ENCODE measurements at places on chromosomes 7 and 10.

- no peak for DNase-seq
Observed at GRCh38 chr10:7896297-7896696, 78.0 kb downstream of the TAF3 start.

DNA sequence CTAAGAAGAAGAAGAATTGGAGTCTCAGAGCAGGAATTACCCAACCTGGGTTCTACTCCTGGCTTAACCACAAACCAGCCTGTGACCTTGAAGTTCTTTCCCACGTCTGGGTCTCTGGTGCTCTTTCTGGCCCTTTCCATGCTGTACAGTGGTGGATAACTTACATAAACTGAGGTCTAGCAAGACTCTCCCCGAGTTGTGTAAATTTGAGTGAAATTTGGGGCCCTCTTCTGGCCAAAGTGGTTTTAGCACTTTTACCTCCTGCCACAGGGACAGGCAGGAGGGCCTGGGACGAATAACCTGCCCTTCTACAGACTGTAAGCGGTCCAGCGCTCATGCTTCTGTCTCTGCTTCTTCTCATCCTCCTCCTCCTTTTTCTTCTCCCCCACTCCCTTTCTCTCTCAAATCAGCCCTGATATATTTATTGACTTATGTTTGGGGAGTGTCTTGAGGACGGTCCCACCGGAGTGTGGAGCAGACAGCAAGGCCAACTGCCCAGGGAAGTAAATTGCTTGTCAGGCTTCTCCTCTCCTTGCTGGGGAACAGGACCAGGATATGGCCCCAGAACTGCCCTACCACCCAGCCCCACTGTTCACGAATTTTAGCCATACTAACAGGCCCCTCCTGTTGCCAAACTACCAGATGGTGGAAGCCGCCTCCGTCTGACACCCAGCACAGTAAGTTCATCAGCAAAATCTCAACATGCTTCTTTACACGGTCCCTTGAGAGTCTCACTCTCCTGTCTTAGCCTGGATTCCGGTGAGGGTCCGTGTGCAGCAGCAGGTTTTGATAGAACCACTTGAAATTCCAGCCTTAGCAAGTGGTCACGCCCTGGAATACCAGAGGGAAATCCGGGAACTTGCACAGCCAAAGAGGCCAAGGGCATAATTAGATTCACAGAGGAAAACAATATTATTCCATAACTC is 4.0 kb upstream of the SH3PXD2A start:
- peak; percentile 73 for DNase-seq

DNA sequence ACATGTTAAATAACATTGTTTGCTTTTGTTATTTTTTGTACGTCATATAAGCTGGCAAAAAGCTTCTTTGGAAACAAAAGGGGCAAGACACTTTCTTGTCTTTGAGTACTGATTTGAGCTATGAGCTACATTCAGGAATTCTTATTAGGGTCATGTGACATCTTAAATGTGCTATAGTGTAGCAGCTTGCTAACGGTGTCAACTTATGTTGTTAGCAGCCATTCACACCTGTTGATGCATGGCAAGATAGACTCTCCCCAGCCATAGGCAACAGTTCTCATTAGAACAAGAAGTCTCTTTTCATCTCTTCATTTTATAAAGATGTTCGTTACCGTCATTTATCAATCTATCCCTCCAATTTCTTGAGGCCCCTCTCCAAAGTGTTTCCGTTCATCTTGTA is 213.7 kb downstream of the CSTF2T start:
- no peak for DNase-seq

- no peak for DNase-seq
Observed at GRCh38 chr10:48880016-48880705, 59.5 kb downstream of the LRRC18 start.

- no peak for DNase-seq
Observed at GRCh38 chr10:89085153-89085552, 94.6 kb downstream of the FAS start.

GRCh38 chr7:79608005-79608404 is 154.5 kb upstream of the MAGI2 start:
- no peak for DNase-seq

GRCh38 chr10:104452977-104453376 is 99.3 kb downstream of the CFAP58 start:
- no peak for DNase-seq

GRCh38 chr7:73830681-73831583 is at the start of gene CLDN4:
Gene CLDN4, plus strand, starts transcription at chr7:73830996. Its CDS starts 206 bp downstream, at chr7:73831202.
- DNase-seq = no peak

- no peak for DNase-seq
Observed at GRCh38 chr7:114975401-114975800, 53.5 kb downstream of the MDFIC start.

GRCh38 chr7:84069033-84069432 is 125.6 kb downstream of the SEMA3A start:
- no peak for DNase-seq

DNA sequence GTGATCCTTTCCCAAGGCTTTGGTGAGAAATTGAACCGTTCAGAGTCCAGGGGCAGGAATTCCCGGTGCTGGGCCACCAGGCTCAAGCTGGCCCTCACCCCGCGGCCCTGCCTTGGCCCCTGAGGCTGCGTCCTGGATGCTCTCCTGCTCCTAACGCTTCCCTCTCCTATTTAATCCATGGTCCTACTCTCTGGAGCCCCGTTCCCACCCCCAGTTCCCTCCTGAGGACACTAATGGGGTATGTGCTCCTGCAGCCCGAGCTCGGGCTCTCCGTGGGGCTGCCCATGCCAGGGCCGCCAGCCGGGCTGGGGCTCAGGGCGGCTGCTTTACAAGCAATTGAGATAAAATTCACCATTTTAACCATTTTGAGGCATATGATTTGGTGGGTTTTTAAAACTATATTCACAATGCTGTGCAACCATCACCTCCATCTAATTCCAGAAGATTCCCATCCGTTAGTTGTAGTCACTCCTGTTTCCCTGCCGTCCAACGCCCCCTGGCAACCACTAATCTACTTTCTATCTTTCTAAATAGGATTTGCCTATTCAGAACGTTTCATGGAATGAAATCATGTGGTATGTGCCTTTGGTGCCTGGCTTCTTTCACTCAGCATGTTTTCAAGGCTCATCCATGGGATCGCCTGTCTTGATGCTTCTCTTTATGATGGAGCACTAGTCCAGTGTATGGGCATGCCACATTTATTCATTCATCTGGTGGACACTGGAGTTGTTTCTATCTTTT is 33.0 kb downstream of the ADAMTS14 start:
- DNase-seq = no peak

DNA sequence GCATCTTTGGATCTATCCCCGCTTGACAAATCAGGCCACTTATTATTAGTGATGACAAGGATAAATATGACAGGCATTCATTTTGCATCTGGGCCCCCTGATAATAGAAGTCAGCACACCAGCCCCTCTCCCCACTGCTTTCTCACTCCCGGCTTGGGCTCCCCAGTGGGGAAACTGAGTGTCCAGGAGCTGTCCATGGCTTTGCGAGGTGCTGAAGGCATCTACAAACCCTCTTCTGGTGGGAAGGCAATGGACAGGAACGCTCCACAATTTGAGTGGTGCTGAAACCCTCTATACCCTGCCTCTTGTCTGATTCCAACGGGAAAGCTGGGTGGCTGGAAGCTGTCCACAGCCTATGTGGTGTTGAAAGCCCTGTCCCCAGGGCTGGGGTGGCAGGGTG is 61.7 kb upstream of the PCBD1 start:
- no peak for DNase-seq

- DNase-seq = no peak
Observed at GRCh38 chr10:125062227-125062913, 98.0 kb downstream of the CTBP2 start.

DNA sequence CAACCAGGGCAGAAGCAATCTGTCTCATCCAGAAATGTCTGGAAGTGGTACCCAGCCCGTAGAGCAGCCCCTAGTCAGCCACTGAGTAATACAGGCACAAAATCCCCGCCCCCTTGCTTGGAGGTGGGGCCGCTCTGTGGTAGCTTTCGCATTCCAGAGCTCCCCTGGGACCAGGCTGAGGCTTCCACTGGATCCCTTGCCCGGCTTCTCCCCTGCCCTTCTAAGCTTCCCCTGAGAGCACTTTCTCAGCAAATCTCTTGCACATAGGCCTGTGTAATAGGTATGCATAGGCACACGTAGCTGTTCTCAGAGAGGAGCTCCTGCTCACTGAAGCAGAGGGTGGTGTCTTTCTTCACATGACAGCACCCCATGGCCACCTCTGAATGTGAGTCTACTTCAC is 144.2 kb downstream of the BMS1 start:
- no peak for DNase-seq

GRCh38 chr10:91555455-91555854 is 77.4 kb downstream of the PPP1R3C start:
- no peak for DNase-seq

DNA sequence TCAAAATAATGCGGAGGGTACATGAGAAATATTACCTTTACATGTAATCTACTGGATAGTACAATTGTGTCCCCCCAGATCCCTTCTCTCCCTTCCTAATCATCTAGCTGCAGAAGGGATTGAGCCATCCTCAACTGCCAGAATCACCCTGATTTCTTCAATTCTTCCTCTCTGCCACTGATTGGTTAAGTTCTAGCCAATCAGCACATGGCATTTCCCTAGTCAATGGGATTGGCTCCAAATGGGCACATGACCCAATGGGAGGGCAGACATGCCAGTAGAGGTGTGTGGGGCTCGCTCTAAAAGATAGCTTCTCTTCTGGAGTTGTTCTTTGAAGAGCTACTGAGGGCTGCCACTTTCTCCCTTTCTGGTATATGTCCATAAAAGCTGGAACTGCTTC is 20.9 kb upstream of the UBE3C start:
- DNase-seq = no peak

DNA sequence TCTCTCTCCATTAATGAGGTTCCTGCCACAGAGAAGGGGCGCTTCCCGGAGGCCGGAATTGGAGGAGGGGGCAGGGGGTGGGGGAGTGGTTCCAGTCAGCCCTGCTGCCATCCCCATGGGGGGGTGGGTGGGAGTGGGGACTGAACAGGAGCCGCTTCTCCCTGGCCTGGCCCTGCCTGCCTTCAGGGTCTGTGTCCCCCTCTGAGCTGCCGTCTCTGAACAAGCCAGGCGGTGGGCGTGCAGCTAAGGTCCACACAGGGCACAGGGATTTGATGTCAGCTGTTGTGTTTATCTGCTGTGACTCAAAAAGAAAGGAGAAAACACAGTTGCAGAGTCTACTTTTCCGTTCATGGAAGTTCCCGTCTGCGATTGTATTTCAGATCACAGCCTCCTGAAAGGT is 141.5 kb upstream of the PCBD1 start:
- no peak for DNase-seq

DNA sequence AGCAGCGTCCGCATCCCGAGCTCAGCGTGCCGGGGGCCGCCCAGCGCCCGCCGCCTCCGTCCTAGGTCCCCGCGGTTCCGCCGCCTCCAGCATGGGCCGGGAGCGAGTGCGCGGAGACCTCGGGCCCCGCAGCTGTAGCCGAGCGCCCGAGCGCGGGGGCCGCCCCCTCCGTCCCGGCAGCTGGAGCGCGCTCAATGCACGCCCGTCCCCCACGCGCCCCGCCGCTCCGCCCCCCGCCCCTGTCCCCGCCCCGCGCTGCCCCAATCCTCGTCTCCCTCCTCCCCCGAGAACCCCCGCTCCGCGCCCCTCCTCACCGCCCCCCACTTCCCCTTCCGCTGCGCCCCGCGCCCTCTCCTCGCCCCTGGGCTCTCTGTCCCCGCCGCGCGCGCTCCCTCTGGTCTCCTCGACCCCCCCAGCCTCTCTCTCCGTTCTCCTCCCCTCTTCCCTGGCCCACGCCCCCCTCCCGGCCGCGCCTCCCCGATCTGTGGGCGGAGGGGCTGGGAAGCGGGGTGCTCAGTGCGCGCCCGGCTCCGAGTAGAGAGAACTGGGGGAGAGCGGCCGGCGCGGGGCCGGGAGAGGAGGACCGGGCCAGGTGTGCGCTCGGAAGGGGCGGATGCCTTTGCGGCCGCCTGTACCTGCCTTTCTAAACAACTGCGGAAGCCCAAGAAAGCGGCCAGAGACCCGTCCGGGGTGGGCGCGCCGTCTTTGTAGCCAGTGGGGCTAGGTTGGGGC is at the start of gene VIPR2:
Gene VIPR2 (minus strand): TSS at position 110 of the 732 bp plus-strand sequence. CDS start 96 bp downstream, at position 14.
- DNase-seq = peak; percentile 50

DNA sequence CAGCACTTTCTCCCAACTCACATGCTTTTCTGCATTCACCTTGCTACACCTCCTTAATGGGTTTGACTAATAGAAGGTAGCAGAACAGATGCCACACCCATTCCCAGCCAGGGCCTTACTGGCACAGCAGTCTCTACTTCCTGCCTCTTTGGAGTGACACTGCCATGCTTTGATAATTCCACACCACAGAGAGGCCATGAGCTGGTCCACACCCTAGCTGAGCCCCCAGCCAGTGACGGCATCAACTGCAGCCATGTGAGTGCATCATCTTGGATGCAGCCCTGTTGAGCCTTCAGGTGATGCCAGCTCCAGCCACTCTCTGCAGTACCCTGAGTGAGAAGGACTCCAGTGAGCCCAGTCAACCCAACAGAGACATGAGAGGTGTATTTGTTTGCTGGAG is 27.5 kb upstream of the EZH2 start:
- no peak for DNase-seq

- DNase-seq = no peak
Observed at GRCh38 chr10:8444630-8445029, 390.1 kb downstream of the GATA3 start.

DNA sequence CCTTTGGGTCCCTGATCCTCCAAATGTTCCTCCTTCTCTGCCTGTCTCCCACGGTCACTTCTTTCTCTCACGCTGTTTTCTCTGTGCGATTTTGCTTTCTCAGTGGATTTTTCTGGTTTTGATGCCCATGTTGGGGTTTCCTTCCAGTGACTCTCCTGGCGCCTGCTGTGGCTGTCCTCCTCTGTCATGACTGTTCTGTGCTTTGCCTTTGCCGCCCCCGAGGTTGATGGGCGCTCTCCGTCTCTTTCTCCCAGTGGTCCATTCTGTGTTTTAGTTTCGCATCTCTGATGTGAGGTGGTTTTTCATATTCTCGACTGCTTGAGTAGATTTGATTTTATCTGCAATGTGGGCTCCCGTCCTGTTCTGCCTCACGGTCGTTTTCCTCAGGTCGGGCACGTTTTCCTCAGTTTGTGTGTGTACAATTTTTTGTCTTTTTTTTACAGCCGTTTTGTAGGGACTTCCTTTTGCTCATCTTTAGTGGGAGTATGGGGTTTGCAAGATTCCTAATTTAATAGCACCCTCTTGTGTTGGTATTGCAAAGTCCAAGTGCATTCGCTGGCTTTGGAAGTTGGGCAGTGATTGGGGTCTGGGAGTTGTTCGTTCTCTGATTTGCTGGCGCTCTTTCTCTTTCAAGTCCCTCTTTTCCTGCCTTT is 100.0 kb downstream of the INPP5A start:
- no peak for DNase-seq

GRCh38 chr7:77674878-77675277 is 21.4 kb upstream of the RSBN1L start:
- DNase-seq = no peak
